ENCODE measurements at places on chromosomes 13 and 19.

DNA sequence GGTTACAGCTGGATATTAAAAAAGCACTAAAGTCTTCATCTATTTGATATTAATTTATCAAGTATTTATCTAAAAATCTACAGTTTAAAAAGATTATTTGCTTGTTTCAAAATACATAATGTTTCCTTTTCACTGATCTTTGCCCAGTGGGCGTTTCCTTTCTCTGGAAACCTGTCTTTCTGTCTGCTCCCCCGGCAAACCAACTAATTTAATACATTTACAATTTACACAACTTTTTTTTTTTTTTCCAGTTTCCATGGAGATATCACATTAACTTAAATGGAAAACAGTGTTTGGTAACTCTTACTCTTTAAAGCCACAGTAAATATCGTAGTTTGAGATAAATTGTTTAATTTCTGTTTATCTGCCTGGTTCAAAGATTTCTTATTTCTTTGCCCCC lies 5.3 kb downstream of the GPC6 start:
- no peak for DNase-seq

- DNase-seq = no peak
Measured at GRCh38 chr13:95381212-95381527, 79.9 kb upstream of the ABCC4 start.

DNA sequence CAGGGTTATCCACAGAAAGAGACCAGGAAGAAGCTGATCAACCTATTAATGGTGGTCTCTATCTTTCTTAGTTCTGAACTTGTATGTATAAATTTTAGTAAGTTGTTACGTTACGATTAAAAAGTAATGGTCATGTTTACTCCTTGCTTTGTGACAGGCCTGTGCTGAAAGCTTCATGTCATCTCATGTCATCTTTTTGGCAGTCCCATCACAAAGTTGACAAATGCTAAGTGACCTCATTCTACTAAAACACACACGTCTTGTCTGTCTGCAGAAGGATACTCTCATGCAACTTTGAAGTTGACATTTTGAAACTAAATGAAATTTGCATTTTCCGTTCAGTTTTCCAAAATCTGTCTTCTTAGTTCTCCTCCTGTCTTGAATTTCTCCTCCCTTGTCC lies 345.9 kb downstream of the DNAJC15 start:
- no peak for DNase-seq

DNA sequence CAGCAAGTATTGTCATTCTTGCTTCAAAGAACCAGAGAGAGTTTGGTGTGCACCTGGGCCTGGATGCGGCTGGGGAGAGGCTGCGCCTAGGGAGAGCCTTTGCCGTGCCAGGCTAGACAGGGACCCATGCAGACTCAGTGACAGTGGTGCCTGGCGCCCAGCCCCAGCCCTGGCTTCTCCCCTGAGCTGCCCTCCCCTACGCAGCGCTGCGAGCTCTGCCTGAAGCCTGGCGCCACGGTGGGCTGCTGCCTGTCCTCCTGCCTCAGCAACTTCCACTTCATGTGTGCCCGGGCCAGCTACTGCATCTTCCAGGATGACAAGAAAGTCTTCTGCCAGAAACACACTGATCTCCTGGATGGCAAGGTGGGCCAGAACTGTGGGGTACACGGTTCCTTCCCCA lies 12.0 kb downstream of the KMT2B start:
- DNase-seq = no peak

DNA sequence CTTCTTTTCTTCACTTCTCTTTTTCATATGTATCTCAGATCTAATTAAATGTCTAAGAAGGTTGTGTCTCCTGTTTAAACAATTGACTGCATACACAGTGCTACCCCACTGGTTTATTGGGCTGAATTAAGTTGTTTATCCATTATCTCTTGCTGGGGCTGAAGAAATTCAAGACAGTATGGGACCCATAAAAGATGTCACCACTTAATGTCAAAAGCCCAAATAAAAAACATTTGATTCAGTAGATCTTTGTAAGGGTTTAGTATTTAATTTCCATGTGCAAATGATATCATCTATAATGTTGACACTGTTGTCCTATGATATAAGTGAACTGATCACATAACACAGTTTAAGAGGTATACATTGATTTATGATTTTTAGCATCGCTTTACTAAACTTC lies 1431.9 kb upstream of the PCDH20 start:
- no peak for DNase-seq

GRCh38 chr19:34787059-34787824 lies 14.2 kb upstream of the ZNF599 start:
- DNase-seq = no peak

GRCh38 chr13:47117268-47117667 lies 220.4 kb upstream of the HTR2A start:
- peak; percentile 80 for DNase-seq

DNA sequence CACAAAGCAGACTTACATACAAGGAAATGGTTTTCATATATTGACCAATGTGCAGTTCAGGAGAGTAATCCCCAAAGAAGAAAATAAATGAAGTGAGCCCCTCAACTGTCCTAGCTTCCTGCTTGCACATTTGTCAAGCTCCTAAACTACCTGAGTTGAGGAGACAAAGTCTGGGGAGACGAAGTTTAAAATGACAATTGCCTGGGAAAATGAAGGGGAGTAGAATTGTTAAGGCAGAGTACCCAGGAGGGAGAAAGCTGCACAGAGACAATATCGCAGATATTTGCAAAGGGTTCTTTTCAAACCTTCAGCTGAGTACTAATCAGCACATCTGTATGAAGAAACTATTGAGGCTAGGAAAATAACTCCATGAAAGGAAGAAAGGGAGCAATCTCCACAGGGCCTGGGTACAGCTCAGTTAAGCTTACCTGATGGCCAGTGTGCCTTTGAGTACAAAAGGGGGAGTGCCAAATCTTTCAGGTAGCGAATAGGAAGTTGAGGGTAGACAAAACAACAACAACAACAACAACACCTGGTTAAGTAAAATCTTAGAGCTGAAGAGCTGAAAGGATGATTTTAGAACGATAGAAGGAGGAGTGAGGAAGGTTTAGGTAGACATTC lies 1700.1 kb upstream of the PRR20A start:
- no peak for DNase-seq

GRCh38 chr19:7676854-7677253 lies at the start of gene MCEMP1:
Gene MCEMP1 (plus strand): TSS chr19:7677090. CDS start chr19:7677121, 31 bp downstream.
- DNase-seq = no peak

GRCh38 chr19:49739933-49740332 lies 23.2 kb downstream of the TSKS start:
- DNase-seq = no peak

All from fibroblast of skin of back (primary cell).